ENCODE measurements at places on chromosomes 2 and 18. TPM values are rescaled to one million over a fixed set of nuclear protein-coding genes. Genes with fewer than 3 reads are reported as not detected.

Gene GPBAR1
- 0.67 TPM for total RNA-seq

Gene EMILIN1
- 15.7 TPM for total RNA-seq

Gene CHN1
- 16.6 TPM for total RNA-seq

Gene CD8A
- total RNA-seq = 1.5 TPM

Gene UGT1A4
- not detected for total RNA-seq

Gene MARCO
- 7.2 TPM for total RNA-seq

Gene SCTR
- 1.0 TPM for total RNA-seq

Gene PSMA8
- total RNA-seq = 0.20 TPM

Gene CCDC102B
- total RNA-seq = 4.9 TPM

Gene WDCP
- total RNA-seq = 8.0 TPM

Gene COLEC11
- 2.1 TPM for total RNA-seq

Gene SPDYA
- total RNA-seq = 0.15 TPM

Gene GKN2
- not detected for total RNA-seq

Gene PPP4R1
- 59.2 TPM for total RNA-seq

Gene MAP2
- total RNA-seq = 3.4 TPM

Gene INPP5D
- total RNA-seq = 5.8 TPM

Gene UGP2
- total RNA-seq = 368 TPM

Gene TEX44
- total RNA-seq = not detected

Gene TNS1
- total RNA-seq = 783 TPM

Gene ABCB11
- total RNA-seq = 0.25 TPM

Gene SUCLG1
- 308 TPM for total RNA-seq

Gene QPCT
- total RNA-seq = 0.77 TPM

Gene UBE2F
- 67.7 TPM for total RNA-seq

Gene MORN2
- 20.4 TPM for total RNA-seq

Gene EVX2
- not detected for total RNA-seq

Gene SLC9A4
- not detected for total RNA-seq
